ENCODE measurements at places on chromosomes 16 and 17.

GRCh38 chr17:58344047-58344790 lies 7.8 kb downstream of the SUPT4H1 start:
- DNase-seq = peak; percentile 93

- DNase-seq = no peak
Measured at GRCh38 chr16:10517868-10518267, 62.5 kb downstream of the EMP2 start.

DNA sequence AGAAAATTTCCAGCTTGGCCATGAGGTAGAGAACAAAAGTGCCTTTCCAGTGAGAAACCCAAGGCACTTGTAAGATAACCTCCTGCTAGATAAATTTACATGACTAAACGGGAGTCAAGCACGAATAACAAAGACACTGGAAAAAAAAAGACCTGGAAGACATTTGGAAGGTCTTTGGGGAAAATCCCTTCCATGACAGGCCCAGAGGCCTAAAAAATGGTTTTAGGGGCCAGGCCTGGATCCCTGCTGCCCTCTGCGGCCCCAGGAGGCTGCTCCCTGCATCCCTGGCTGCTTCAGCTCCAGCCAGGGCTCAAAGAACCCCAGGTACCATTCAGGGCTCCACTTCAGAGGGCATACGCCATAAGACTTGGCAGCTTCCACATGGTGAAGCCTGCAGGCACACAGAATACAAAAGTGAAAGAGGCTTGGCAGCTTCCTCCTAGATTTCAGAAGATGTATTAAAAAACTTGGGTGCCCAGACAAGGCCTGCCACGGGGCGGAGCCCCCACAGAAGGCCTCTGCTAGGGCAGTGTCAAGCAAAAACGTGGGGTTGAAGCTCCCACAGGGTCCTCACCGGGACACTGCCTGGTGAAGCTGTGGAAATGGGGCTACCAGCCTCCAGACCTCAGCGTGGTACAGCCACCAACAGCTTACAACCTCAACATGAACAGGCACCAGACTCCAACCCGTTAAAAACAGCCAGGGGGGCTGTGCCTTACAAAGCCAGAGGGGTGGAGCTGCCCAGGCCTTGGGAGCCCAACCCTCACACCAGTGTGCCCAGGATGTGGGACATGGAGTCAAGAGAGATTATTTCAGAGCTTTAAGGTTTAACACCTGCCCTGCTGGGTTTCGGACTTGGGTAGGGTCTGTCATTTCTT lies 77.1 kb downstream of the SDK2 start:
- DNase-seq = peak; percentile 32

DNA sequence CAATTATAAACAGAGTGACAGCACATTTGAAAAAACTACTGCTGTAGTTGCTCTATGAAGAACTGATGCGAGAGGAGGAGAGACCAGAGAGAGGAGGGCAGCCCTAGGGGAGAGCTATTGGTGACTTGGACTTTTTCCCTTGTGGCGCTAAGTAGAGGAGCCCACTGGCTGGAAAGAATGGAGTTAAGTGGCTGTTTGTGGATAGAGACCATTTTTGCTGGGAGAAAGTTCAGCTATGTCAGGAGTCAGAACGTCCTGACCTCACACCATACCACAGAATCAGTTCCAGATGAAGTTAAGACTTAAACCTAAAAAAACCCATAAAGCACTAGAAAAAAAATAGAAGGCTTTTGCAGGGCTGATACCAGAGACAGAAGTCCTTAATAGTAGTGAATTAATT lies 2.0 kb downstream of the POLR2A start:
- no peak for DNase-seq

- no peak for DNase-seq
Measured at GRCh38 chr16:76175718-76176117, 101.5 kb upstream of the CNTNAP4 start.

- DNase-seq = no peak
Measured at GRCh38 chr17:32873114-32873513, 3.8 kb downstream of the MYO1D start.

DNA sequence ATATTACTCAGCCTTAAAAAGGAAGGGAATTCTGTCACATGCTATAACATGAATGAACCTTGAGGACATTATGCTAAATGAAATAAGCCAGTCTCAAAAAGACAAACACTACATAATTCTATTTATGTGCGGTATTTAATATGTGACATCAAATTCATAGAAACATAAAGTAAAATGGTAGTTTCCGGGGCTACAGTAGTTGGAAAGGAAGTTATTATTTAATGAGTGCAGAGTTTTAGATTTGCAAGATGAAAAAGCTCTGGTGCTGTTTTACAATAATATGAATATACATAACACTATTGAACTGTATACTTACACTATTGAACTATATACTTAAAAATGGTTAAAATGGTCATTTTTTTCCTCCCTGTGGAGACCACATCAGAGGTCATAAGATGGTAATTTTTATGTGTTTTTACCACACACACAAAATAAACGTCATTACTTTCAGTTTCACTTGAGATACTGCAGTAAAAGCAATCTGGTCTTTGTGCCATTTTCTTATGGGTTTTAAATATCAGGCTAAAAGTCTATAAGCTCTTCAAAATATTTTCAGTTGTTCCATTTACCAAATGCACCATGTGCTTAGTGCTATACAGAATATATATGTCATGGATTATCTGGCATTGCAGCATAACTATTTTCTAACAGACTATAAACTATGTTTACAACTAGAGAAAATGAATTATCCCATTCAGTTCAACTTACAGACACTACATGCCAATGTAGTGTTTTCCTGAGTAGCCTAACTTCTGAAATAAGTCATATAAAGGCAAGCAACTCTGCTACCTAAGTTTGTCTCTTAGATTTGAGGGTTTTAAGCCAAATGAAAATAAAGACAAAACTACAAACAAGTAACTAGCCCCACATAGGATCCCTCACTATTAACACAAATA lies 90.9 kb downstream of the SPAG9 start:
- no peak for DNase-seq

GRCh38 chr17:66399441-66399840 lies 97.0 kb downstream of the PRKCA start:
- no peak for DNase-seq

DNA sequence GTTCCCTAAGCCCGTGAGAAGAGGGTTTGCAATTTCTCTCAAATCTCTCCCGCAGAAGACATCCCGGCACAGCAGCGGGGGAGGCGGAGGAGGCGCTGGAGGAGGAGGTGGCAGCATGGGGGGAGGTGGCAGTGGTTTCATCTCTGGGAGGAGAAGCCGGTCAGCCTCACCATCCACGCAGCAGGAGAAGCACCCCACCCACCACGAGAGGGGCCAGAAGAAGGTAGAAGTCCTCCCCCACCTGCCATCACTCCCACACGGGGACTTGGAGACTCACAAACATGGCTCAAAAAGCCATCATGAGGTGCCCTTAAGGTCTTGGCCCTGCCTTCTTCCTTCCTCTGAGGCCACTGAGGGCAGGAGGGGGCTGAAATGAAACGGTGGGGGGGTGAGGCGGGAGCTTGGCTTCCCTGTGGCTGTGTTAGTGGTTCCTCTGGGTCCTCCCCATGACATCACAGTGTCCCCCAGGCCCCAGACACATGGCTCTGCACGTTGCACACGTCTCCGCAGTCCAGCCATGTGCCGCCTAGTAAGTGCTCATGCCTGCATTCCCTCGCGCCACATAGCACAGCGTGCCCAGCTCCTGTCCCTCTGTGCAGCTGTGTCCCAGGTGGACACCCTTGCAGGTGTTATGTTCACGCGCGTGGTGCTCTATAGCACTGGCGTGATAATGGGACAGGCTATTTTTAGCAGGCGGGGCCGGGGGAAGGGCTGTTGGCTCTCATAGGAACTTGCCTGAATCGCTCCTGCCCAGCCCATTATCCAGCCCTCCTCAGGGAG lies 6.9 kb downstream of the MLLT6 start:
- DNase-seq = no peak

DNA sequence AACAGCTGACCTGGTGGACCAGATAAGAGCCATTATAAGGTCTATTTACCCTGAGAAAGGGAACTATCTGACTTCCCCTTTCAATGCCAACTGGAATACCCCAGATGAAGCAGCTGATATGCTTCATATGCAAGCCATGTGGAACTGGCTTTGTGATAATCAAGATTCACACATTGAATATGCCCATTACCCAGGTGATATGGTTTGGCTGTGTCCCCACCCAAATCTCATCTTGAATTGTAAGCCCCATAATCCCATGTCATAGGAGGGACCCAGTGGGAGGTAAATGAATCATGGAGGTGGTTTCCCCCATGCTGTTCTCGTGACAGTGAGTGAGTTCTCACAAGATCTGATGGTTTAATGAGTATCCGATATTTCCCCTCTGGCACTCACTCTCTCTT lies 42.1 kb downstream of the IKZF3 start:
- no peak for DNase-seq

GRCh38 chr16:28875134-28876018 lies 2.9 kb upstream of the ATP2A1 start:
- no peak for DNase-seq

DNA sequence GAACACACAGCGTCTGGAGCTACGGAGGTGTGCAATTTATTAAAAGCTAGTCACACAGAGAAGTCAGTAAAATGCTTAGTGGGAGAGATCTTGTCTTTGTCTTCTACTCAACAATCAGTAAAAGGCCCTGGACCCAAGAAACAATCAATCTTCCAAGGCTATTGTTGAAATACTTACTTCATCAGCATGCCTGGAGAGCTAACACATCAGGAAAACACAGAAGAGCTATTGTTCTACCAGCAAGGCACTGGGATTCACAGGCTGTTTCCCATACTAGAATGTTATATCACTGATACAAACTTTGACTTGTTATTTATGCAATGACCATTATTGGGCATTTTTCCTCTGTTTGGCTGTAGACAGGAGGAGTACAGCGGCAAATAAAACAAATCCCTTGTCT lies 247.8 kb upstream of the ERCC4 start:
- DNase-seq = no peak

DNA sequence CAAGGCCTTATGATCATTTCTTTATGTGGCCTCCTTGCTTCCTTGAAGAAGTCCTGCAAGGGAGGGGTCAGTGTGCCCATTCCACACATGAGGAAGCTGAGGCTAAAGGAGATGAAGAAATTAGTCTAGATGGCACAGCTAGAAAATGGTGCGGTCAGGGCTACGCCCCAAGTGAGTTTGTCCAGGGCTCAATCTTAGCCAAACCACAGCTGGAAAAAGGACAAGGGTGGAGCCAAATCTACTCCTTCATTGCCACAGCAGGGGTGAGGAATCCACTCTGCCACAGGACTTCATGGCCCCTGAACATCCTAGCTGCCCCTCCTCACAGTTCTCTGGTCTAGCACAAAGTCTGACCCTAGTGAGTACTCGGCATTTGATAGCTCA lies 16.2 kb downstream of the BEAN1 start:
- no peak for DNase-seq

DNA sequence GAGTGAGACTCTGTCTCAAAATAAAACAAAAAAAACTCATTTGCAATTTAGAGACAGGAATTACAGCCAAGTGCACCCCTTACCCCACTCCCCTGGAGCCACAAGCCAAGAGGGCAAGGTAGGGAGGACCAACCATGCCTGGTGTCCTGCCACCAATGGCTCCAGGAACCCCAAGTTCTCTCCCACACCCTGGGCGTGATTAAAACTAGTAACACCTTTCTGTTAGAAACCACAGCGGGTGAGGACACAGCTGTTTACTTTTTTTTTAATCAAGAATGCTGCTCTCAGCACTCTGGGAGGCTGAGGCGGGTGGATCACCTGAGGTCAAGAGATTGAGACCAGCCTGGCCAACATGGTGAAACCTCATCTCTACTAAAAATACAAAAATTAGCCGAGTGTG lies 38.1 kb downstream of the ANKRD11 start:
- DNase-seq = no peak

DNA sequence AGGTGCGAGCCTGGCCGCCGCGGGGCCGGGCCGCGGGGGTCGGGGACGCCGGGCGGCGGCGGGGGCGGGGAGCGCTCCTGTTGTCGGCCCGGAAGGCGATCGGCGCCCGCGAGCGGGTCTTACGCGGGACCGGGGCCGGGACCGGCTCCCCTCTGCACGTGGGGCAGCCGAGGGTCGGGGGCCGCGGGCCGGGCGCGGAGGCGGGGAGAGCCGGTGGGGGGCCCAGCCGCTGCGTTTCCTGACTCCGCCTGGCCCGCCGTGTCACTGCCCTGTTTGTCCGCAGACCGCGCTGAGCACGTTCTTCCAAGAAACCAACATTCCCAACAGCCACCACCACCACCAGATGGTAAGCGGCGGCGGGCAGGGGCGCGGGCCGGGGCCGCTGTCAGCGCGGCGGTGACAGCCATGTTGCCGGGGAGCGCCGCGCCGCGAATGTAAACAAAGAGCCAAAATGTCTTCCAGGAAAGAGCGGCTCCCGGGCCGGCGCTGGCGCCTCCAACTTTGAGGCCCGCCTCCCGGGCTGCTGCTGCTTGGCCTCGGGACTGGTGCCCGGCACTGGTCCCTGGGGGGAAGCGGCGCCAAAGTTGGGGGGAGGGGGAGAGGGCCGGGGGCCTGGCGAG lies 586 bp downstream of the UBALD2 start:
- no peak for DNase-seq

DNA sequence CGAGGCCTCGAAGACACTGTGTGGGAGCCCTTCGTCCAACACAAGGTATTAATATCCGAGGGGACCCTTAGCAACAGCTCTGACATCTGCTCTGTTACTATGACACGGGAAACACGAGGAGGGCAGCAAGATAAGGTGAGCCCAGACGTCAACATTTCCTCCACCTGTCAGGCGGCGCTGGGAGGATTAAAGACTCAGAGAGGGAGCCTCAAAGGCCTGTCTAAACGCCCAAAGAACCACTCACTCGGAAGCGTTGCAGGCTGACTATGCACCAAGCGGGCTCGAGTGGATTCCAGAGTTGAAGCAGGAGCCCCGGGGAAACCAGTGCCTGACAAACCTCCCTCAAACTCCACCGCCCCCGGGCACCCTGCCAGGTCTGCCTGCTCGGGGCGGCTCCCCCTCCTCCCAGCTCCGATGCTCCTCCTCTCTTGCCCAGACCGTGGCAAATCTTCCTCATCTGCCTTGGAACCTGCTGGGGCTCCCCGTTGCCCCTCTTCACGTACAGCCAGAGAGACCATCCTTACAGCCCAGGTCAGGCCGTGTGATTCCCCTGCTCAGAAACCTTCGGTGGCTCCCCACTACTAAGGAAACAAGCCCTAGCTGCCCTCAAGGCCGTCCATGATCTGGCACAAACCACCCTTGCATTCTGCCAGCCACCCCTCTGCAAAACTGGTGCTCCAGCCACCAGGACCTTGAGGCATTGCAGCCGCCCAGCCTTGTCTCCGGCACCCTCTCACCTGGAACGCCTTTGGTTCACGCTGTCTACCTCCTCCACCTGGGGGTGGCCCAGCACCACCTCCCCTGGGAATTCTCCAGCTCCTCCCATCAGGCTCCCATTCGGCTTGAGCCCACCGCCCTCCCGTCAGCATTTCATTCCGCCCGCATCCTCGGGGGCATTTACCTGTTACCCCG lies 16.2 kb downstream of the RPH3AL start:
- peak; percentile 31 for DNase-seq

GRCh38 chr17:74850914-74851313 lies 8.8 kb downstream of the GRIN2C start:
- no peak for DNase-seq

All from CD4-positive, alpha-beta T cell treated with Interferon gamma for 1 hour (primary cell).